ENCODE measurements at places on chromosomes 11 and 22.

DNA sequence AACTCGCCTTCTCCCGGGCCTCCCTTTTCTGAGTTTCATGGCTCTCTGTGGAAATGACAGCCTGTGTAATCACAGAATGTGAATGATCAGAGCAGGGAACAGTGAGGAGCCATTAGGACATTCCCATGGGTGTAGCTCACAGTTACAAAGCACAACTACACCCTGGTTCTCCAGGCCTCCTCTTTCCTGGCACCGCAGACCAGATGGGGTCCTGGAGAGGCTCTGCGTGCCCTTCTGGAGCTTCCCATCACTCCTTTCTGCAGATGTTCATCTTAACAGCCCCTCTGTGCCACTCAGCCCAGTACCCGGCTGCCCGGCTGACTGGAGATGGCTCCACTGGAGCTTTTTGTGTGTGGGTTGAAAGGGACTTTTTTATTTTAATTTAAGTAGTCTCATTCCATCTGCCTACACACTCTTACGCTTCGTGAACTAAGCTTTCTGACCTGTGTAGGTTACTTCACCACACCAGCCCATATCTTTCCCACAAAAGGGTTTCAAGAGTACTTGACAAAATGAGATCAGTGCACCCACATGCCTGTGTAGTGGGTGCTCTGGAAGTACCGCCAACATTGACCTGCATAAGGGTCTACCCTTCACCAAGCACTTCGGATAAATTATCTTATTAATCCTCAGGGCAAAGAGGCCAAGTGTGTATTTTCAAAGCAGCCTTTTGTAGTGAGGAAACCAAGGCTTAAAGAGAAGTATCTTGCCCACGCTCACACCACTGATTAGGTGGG lies 29.8 kb downstream of the SREBF2 start:
- DNase-seq, result peak; percentile 64

DNA sequence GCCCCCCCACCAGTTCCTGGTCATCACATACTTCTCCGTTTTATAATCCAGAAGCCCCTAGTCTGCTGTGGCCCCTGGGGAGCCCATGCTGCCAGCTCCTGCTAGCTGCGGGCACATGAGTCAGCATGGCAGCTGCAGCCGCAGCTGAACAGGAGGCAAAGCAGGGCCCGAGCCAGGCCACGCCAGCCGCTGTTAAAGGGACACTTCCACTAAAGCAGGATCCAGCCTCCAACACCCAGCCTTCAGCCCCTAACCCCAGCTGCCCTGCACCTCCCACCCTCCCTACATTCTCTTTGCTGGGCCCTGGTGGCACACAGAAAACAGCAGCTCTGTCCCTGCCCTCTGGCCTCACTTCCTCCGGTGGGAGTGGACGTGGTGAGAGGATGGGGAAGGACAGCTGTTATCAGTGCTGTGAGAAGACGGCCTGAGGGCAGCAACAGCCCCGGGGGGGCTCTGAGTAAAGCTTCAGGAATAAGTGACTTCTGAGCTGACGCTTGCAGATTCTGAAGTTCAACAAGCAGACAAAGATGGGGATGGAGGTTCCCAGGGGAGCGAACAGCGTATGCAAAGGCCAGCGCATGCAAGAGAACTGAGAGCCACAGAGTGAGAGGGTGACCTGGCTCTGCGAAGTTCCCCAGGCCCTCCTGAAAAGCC lies 688 bp upstream of the LRRC74B start:
- DNase-seq, result no peak

DNA sequence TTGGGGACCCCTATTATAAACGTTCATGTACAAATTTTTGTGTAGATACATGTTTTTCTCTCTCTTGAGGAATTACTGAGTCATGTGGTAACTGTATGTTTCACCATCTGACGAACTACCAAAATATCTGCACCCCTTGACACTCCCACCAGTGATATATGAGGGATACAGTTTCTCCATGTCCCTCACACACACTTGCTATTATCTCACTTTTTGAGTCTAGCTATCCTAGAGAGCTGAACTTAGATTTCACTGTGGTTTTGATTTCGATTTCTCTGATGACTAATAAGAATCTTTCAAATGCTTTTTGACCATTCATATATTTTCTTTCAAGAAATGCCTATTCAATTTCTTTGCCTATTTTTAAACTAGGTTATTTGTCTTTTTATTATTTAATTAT lies 200.2 kb downstream of the PGR start:
- DNase-seq, result no peak

- no peak for DNase-seq
These were observed 45.6 kb downstream of the COMMD9 start for GRCh38 chr11:36243641-36244040.

GRCh38 chr11:74739546-74740270 lies 8.5 kb upstream of the CHRDL2 start:
- no peak for DNase-seq

- no peak for DNase-seq
These were observed 2.1 kb downstream of the SLC43A1 start for GRCh38 chr11:57513452-57513795.
